Activated T-cell treated with anti-CD3 and anti-CD28 coated beads for 1 hour (primary cell): ENCODE measurements at places on chromosomes 12 and 14.
A peak's percentile ranks its signal among the peaks of the same experiment; 100 is the strongest.

GRCh38 chr14:23321572-23322547, 603 bp downstream of the PABPN1 start:
- peak; percentile 20 for DNase-seq

- no peak for DNase-seq
These were observed 12.5 kb upstream of the TNFAIP2 start for GRCh38 chr14:103110681-103111231.

- DNase-seq, result no peak
These were observed 169.1 kb upstream of the AVPR1A start for GRCh38 chr12:63319936-63320633.

DNA sequence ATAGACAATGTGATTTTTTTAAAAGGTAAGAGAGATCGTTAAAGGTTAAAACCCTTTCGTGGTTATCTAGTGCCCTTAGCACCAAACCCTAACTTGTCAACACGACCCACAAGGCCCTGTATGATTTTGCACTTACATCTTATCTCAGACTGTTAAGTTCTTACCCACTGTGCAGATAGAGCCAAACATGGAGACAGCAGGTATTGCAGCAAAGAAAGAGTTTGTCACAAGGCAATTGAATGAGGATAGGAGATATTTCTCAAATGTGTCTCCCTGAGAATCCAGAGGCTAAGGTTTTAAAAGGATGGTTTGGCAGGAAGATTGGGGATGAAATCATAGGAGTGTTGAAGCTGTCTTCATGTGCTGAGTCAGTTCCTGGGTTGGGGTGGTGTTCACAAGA, 313.4 kb downstream of the AEBP2 start:
- DNase-seq, result no peak

DNA sequence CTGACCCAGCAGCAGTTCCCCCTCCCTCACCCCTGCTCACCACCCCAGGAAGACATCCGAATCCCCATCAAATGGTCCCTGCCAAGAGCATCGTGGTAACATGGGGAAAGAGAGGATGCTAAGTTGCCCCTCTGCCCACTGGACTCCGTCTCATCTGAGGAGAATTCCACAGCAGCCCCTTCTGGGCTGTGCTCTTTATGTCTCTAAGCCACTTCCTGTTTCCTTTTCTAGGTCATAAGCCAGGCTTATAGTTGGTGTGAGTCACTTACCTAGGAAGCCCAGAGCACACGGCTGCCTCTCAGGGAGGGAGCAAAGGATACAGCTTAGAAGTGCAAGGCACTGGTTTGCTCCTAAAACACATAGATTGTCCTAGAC, 76.0 kb downstream of the VCPKMT start:
- DNase-seq, result no peak

DNA sequence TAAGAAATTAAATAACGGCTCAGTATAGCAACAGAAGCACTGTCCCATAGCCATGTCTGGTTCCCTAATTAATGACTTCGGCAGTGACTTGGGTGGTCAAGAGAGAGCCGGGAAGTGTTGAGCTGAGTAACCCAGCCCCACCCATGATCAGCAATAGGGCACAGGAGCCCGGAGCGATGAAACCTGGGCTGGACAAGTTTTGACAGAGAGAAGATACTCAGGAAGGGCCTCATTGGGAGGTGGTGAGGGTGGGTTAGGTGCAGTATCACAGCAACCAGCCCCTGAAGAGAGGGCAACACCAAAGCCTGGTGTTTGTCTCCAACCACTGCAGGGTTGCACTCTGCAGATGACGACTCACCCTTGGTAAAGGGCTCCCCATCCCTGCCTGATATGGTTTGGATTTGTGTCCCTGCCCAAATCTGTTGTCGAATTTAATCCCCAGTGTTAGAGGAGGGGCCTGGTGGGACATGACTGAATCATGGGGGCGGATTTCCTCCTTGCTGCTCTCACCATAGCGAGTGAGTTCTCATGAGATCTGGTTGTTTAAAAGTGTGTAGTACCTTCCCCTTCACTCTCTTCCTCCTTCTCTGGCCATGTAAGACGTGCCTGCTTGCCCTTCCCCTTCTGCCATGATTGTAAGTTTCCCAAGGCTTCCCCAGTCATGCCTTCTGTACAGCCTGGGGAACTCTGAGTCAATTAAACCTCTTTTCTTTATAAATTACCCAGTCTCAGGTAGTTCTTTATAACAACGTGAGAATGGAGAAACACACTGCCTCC, 124.9 kb upstream of the MED13L start:
- no peak for DNase-seq

DNA sequence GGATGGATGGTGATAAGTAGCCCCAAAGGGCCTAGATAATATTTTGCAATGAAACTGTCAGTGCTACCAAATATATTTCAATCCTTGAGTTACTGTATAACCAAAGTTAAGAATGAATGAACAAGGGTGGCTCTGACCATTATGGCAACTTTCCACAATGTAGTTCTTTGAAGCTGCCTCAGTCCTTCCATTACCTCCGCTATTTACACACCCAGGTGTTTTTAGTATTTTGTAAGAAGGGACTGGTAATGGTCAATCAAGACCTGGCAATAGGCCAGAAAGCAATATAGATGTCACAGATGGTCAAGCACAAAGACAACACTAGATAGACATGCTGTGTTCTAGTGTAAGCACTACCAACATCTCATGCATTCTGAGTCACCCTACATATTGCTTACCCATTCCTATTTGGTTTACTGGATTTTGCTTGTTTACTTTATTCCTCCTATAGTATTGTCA, 16.3 kb downstream of the DUSP16 start:
- no peak for DNase-seq

DNA sequence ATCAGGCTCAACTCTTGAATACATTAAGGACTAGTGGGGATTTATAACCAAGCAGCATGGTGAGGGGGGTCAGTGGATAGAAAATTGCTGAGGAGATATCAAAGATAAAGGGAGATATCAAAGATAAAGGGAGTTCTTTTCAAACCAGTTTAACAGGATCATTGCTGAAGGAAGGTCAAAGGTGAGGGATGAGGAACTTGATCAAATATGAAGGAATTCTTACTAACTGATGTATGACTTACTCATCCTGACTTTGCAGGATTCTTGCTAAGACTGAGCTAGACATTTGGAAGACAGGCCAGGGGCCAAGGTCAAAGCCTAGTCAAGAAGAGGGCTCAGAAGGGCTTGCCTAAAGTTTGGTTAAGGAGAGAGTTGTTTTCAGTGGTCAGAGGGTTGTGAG, 4.8 kb downstream of the ABHD4 start:
- DNase-seq, result no peak

- no peak for DNase-seq
These were observed 1.2 kb downstream of the MLF2 start for GRCh38 chr12:6751767-6752166.

DNA sequence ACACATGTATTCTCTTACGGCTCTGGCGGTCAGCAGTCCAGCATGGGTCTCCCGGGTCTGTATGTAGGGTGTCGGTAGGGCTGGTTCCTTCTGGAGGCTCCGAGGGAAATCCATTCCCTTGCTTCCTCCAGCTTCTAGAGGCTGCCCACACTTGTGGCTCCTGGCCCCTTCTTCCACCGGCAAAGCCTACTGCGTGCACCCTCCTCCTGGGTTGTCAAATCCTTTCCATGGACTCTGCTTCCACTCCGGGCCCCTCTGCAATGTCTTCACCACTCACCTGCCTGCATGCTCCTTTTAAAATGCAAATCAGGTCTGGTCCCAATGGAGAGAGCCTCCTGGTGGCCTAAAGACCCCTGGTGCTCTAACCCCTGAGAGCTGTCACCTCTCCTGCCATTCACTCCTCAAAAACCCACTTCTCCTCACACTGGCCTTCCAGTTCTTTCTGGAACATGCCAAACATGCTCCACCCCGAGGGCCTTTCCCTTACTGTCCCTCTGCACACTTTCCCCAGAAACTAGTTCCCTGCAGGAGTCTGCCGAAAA, 108.5 kb downstream of the DICER1 start:
- DNase-seq, result no peak

DNA sequence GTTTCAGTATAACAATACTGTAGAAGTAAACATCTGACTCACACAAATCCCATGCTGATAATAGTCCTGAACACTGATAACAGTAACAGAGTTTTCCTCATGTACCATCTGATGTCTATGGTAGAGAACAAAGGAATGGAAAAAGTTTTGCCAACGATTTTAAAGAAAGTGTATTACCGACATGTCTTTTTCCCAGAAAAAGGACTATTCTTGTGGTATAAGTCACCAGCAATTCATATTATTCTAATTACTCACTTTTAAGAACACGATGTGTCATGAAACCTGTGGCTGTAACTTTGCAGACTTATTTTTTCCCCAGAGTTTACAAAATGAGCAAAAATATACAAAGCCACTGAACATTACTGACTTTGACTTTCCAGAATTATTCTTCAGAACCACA, 40.1 kb upstream of the DCN start:
- DNase-seq, result no peak

DNA sequence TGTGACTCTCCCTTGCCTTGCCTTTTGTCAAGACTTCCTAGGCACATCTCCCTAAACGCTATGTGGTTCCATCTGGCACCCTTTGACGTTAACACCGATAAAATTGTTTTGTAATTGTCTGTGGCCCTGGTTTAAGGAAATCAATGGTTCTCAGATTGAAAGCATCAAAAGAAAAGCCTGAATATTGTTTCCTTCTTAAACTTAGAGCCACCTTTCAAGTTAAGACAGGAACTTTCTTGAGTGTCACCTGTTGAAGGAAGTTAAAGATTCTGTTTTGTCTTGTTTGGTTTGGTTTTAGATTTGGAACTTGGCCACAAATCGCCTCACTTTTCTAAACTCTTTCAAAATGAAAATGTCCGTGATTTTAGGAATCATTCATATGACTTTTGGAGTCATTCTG, 14.8 kb upstream of the DNAH10 start:
- DNase-seq, result no peak

GRCh38 chr12:103350116-103350515, 145.7 kb downstream of the C12orf42 start:
- DNase-seq, result no peak

DNA sequence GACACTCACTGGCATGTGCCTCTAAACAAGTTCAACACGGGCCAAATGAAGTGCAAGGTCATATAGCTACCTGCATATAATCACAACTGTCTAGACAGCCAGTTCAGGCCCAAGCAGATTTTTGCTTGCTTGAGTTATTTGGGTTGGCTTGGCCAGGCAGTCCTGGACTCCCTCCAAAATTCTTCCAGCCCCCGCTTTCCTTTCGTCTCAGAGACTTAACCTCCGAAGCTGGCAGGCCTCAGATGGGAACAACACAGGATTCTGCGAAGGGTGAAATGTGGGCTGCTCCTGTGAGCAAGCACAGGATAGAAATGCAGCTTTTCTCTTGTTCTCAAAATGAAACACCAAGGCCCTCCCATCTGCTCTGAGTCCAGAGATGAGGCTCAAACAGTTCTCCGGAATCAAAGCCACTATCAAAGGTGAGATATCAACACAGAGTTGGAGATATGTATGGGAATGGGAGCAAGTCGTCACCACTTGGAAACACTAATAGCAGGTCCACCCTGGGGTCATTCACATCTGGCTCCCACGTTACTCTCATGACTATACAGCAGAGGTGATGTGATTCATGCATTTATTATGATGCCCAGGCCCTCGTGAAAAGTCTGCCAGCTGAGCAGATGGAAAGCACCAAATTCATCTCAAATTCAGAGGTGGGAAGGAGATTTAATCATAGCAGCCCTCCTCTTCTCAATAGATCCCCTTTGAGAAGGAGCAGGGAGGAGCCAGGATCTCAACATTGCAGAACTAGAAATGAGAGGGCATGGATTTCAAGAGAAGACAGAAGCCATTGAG, 389.8 kb downstream of the NUAK1 start:
- no peak for DNase-seq

DNA sequence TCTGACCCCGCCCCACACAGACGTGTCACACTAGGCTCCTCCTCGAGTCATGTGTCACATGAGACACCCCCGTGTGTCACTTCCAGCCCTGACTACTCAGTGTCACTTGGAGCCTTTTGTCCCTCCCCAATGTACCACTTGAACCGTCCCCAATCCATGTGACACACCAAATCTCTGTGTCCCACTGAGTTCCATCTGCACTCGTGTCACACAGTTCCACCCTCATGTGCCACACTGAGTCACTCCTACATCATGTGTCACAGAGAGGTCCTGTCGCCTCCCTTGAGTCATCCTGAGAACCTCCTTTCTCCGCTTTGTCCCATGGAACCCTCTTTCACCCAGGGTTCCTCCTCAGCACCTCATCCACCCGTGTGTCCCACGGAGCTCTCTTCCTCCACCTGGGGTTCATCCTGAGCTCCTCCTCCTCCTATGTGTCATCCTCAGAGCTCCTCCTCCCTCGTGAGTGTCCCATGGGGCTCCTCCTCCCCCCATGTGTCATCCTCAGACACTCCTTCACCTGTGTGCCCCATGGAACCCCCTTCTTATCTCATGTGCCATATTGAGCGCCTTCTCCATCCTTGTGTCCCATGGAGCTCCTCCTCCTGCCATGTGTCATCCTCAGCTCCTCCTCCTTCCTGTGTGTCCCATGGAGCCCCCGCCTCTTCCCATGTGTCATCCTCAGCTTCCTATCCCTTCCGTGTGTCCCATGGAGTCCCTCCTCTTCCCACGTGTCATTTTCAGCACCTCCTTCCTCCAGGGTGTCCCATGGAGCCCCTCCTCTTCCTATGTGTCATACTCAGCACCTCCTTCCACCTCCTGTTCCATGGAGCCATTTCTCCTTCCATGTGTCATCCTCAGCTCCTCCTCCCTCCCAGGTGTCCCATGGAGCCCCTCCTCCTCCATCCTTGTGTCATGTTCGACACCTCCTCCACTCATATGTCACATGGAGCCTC, 32.0 kb downstream of the RTL1 start:
- no peak for DNase-seq

DNA sequence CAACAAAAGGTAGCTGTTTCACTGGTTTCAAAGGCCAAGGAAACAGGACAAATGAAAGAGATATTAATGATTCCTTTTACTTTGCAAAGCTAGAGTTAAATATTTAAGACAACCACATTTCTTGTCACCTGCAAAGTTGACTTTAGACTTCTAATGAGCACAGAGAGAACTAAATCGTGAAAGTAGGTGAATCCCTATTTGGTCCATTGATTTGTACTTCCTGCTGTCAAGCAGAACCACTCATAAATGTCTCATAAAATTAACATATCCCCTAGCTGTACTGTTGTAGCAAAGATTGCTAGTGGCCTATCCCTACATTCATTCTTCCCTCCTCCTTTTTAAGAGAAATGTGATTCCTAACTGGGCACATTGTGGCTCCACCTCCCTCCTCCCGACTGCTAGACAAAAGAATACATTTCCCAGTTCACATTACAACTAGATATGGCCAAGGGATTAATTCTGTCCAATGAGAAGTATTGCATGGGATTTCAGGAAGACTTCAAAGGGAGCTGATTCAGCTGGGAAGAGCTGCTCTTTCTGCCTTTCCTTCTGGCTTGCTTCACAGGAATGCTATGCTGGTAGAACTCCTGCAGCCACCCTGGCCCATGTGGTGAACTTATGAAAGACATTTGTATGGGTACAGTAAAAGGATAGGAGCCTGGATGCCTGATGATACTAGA, 227.5 kb upstream of the ABCD2 start:
- DNase-seq, result no peak

GRCh38 chr14:36020120-36021029, 156.1 kb downstream of the PTCSC3 start:
- DNase-seq, result no peak

GRCh38 chr12:123984903-123985302, 11.9 kb downstream of the ZNF664 start:
- DNase-seq, result no peak
